ENCODE measurements at places on chromosomes 3 and 15. TPM values are rescaled to one million over a fixed set of nuclear protein-coding genes. Genes with fewer than 3 reads are reported as not detected.

DNA sequence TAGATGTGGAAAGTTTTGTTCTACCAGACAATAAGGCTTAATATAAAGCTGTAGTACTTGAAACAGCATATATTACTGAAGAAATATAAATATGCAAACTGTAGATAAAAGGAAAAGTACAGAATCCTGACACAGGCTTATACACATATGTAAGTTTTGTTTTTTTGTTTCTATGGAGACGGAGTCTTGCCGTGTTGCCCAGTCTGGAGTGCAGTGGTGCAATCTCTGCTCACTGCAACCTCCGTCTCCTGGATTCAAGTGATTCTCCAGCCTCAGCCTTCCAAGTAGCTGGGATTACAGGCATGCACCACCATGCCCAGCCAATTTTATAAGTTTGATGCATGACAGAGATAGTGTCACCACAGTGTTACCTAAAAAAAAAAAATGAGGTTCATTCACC lies 29.1 kb upstream of the ZNF445 start:
- H3K27ac ChIP-seq = no peak overlapping the region
- no peaks in the 10 kb centered on the region for H3K36me3 ChIP-seq
- no peak for DNase-seq
- no peak overlapping the region for H3K4me3 ChIP-seq
- H3K4me1 ChIP-seq = peaks cover 3% of the 10 kb centered on the region
- H3K27me3 ChIP-seq = no peaks in the 10 kb centered on the region

GRCh38 chr3:156259896-156260295 lies 139.5 kb downstream of the KCNAB1 start:
- peaks cover 5% of the 10 kb centered on the region for H3K4me1 ChIP-seq
- DNase-seq = no peak
- H3K27me3 ChIP-seq = no peaks in the 10 kb centered on the region
- no peaks in the 10 kb centered on the region for H3K36me3 ChIP-seq
- no peak overlapping the region for H3K27ac ChIP-seq
- no peak overlapping the region for H3K4me3 ChIP-seq

DNA sequence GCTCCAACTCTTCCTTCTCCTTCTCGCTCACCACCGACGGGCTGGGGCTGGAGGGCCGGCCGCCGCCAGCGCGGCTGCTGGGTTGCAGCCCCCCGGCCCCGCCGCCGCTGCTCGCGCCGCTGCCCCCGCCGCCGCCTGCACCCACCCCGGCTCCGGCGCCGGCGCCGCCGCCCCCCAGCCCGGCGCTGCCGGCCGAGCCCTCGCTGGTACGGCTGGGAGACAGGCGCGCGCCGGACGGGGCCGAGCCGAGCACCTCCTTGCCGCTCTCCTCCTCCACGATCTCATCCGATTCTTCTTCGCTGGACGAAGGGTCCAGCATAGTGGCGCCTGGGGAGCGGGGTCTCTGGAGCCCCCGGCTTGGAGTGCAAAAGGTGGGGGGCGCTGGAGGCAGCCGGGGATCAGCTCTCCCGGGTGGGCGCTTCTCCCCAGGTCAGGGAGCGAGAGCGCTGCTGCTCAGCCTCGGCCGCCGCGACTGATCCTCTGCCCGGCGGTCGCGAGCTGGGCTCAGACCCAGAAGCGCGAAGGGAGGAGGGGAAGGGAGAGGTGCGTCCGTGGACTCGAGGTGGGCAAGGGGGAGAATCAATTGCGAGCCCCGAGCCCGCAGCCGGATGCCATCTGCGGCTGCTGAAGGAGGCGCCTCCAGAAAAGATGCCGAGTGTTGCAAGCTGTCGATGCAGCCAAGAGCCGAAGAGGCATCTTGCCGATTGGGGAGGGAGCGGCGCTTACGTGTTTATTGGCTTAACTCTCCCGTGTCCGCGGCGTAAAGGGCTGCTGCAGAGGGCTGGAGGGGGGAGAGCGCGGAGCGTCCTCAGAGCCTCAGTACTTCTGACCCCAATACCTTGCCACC lies at the start of gene CADPS:
Gene CADPS, minus strand, starts transcription at position 706 of the 847 bp plus-strand sequence. Its CDS starts 387 bp downstream, at position 319.
- no peaks in the 10 kb centered on the region for H3K27me3 ChIP-seq
- H3K4me1 ChIP-seq = peaks cover 26% of the 10 kb centered on the region

Gene ZNF445
- 10.5 TPM for total RNA-seq

Gene CPLX3
- not detected for total RNA-seq

Gene BLM
- total RNA-seq = 6.3 TPM

Measured in cardiac muscle cell (in vitro differentiated cells and primary cell).